Caki2 (cell line): ENCODE measurements at places on chromosomes 11 and 22. TPM values are rescaled to one million over a fixed set of nuclear protein-coding genes. Genes with fewer than 3 reads are reported as not detected.

DNA sequence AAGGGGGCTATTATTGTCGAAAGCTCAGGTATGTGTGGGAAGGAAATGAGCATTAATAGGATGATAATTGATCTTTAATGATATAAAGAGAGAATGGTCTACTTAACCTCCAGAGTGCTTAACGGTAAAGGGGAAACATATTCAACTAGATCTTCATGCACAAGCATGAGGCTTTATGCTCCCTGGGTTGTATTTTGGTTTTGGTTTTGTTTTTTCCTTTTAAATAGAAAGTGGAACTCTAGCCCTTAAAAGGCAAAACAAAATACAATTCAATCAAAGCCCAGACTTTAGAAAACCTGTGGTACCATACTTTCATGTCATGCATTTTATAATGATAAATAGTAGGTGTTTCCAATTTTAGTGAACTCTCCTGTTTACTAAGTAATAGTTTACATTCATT, 622.7 kb downstream of the METTL15 start:
- no peak for DNase-seq

- peak; percentile 96 for DNase-seq
Measured at GRCh38 chr22:29621761-29622526, 18.5 kb downstream of the NF2 start.

DNA sequence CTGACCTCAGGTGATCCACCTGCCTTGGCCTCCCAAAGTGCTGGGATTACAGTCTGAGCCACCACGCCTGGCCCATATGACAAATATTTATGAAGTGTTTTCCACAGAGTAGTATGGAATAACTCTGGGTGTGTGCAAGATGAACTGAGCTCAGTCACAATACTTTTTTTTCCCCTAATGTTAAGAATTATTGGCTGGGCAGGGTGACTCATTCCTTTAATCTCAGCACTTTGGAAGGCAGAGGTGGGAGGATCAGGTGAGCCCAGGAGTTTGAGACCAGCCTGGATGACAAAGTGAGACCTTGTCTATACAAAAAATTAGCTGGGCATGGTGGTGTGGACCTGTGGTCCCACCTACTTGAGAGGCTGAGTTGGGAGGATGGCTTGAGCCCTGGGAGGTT, 6.4 kb downstream of the PTPRJ start:
- DNase-seq: peak; percentile 60

C1QTNF5 gene
- total RNA-seq: not detected in 2 replicates

DNA sequence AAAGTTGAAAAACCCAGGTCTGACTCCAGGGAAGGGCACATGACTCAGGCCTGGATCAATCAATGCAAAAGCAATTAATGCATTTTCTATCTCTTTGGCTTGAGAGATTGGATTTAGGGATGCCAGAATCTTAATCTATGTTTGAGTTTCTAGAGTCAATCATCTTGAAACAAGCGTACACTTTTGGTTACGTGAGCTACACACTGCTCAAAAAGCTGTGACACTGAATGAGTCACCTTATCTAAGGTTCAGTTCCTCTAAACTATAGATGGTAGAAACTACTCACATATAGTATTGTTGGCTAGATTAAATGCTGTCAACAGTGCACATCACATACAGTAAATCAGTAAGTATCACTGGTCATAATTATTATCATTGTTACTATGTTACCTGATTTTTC, 24.2 kb downstream of the MRE11 start:
- no peak for DNase-seq

OR5AK2 gene
- not detected in 2 replicates for total RNA-seq

DNA sequence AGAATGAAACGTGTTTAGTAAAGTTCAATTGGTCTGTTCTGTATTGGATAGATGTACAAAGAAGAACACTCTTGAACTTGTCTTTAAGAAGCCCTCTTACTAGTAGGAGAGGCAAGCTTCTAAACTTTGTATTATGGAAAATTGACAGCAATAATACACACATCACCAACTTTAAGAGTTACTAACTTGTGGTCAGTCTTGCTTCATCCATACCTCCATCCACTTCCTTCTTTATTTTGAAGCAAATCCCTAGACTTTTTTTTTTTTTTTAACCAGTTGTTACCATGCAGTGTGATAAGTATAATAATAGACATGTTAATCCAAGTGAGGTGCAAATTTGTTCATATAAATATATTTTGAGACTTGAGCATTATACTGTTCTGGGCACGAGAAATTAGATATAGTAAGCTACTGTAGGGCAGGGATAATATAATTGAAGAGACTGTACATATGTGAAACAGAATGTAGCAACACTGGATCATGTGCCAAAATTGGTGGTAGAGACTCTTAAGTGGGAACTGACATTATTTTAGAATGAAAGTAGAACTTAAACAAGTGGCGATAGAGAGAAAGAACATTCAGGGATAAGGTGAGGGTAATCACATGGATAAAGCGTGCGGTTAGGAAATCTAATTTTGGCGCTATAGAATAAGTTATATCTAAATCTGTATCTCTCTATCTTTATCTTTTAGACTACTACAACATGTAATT, 6.5 kb downstream of the FAR1 start:
- no peak for DNase-seq

DNA sequence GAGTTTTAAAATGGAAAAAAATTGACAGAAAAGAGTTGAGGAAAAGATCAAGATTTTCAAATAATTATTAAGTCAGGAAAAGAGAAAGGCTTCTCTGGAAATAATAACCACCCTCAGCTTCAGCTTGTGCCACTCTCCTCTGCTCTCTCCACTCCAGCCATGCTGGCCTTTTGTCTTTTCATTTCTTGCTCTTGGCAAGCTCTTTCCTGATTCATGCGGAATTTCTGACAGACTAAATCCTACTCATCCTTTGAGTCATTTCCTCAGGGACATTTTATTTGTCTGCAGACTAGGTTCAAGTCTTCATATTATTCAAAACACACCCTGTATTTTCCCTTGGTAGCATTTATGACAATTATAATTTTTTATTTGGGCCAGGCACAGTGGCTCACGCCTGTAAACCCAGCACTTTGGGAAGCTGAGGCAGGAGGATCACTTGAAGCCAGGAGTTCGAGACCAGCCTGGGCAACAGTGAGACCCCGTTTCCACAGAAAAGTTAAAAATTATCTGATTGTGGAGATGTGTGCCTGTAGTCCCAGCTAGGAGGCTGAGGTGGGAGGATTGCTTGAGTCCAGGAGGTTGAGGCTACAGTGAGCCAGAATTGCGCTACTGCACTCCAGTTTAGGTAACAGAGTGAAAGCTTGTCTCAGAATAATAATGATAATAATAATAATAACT, 7.8 kb upstream of the P4HA3 start:
- DNase-seq: no peak

DBX1 gene
- not detected in 2 replicates for total RNA-seq

- DNase-seq: no peak
Measured at GRCh38 chr11:44179173-44179572, 83.7 kb downstream of the EXT2 start.

IGSF22 gene
- not detected in 2 replicates for total RNA-seq

GRCh38 chr11:64100360-64100759, 64.6 kb downstream of the FLRT1 start:
- no peak for DNase-seq

DNA sequence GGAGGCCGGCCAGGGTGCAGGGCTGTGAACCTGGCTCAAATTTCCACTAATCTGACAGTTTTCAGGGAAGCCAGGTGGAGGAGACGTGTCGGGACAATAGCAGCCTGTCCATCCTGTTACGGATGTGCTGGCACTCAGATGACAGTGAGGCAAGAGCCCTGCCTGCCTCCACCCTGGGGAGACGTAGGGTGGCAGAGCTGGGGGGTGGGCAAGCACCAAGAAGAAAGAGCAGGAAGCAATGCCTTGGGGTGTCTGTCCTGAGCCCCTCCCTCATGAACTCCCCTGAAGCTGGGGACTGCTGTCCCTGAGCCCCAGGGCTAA, 10.0 kb upstream of the TRIM29 start:
- no peak for DNase-seq

DNA sequence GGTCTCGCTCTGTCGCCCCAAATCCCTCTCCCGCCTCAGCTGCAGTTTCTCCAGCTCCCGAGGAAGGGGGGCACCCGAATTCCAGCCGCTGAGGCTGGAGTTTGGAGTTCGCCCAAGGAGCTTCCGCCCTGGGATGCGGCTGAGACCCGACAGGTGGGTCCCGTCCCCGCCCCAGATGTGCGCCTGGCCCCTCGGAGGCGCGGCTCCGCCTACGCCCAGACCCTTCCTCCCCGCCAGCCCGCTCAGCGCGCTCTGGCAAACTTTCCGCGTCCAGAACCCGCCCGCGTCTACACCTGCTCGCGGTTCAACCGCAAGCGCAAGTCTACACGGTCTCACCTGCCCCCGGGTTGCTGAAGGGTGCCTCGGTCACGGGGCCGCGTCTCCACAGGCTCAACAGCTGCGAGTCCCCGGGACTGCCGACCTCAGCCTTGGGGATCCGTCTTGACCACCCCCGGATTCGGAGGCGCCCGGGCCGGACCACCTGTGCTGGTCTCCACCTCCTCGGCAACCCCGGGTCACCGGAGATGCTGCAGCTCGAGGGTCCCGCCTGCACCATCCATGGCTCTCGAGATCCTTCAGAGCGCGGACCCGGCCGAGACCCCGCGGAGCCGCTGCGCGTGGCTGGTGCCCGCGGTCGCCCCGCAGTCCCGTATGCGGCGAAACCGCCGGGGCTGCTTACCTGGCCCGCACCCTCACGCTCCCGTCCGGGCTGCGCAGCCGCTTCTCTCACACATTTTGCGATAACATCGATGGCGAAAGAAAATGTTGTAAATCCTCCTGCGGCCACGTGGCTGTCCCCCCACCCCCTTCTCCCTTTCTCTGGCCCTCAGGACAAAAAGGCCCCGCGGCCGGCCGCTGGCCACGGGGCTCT, 63.6 kb downstream of the NFAM1 start:
- no peak for DNase-seq

DNA sequence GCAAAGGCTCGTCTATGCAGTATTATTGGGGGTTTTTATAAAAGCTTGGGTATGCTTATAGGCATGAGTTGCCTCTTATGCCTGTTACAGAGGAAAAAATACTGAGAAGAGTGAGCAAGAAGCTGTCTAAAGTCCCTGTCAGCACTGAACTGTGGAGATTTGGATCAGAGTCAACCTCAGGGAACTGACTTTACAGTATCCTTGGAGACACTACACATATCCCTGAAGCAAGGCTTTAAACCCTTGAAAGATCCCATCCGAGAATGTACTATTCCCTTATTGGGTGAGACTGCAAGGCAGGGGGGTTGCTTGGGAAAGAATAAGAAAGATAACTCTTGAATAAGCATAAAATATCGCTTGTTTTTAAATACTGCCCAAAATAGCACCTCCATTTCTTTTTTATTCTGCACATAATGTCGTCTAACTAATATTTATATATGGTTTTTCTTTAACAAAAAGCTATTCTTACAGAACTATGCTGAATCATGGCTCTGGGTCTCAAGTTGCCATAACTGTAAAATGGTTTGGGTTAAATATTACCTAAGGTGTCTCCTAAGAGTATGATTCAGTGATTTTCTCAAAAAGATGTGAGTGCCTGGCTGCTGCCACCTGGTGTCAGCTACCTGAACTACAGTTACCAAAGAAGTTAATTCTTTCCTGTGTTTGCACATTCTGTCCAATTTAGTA, 1062.8 kb downstream of the DLG2 start:
- DNase-seq: peak; percentile 73

DNA sequence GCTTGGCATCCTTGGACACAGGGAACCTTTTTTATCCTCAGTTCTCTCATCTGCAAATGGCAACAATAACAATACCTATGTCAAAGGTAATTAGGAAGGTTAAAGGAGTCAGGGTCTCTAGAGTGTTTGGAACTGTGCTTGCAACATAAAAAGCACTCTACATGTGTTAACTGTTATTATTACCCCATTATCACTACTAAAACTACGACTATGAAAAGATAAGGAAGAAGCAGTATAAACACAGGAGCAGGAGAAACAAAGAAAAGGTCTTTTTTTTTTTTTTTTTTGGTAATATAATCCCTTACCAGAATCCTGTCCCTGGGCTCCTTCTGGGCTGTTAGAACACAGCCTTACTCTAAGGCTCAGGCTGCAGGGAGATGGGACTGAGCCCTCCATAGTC, 348.2 kb downstream of the CADM1 start:
- DNase-seq: no peak

DNA sequence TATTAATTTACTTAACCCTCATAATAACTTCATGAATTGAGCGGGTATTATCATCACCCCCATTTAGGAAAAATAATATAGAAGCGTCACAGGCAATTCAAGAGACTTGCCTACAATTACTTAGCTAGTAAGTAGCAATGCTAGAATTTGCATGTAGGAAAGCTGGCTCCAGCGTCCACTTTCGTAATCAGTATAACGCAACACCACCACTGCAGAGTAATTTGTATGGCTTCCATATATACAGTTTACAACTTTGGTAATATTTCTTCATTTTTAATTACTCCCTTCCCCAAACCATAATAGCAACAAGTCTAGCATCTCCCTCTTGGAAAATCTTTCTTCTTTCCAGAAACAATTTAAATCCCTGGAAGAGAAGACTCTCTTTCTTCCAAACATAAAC, 89.9 kb upstream of the OR5AK2 start:
- DNase-seq: no peak

DNA sequence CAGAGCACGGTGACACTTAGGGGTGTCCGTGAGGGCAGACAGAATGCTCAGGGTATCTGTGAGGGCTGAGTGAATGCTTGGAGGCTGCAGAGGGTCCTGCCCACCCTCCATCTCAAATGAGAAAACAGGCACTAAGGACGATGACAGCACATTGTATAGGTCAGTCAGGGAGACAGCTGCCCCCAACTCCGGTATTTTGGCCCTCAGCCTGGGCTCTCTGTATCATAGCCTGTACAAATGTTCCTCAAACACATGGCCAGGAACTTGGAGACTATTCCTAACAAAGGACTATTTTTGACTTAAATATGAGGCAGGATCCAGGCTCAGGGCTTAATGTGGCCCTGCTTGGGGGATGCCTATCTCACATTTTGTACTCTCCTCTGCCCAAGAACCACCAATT, 145.4 kb downstream of the OPCML start:
- DNase-seq: no peak

- DNase-seq: no peak
Measured at GRCh38 chr11:46452918-46453517, 61.4 kb upstream of the CHRM4 start.

- DNase-seq: no peak
Measured at GRCh38 chr11:22346282-22346681, 8.1 kb downstream of the SLC17A6 start.

GRCh38 chr11:71294846-71295600, 42.6 kb upstream of the SHANK2 start:
- DNase-seq: no peak

- no peak for DNase-seq
Measured at GRCh38 chr11:112177589-112177988, 2.3 kb downstream of the BCO2 start.

- no peak for DNase-seq
Measured at GRCh38 chr22:35206889-35207288, 50.4 kb upstream of the HMGXB4 start.

ISX gene
- total RNA-seq: not detected in 2 replicates

TCIRG1 gene
- total RNA-seq: 23.9 and 24.0 TPM in 2 replicates
